HS-27A (cell line): ENCODE measurements at places on chromosomes 12 and 14.

DNA sequence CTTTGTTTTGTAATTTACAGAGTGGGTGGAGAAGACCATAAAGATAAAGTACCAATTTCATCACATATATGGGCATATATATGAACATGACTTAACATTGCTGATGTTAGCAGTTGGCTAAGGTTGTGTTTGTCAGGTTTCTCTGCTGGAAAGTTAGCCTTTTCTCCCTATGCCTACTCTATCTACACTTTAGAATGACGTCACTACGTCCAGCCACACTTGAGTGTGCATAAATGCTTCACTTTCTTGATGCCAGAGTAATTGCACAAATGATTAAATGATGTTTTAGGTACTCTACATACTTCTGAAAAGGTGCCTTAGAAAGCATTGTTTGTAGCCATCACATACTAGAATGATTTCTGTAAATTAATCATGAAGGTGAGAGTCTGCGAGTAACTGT, 759.2 kb upstream of the MGAT4C start:
- no peak for DNase-seq

DNA sequence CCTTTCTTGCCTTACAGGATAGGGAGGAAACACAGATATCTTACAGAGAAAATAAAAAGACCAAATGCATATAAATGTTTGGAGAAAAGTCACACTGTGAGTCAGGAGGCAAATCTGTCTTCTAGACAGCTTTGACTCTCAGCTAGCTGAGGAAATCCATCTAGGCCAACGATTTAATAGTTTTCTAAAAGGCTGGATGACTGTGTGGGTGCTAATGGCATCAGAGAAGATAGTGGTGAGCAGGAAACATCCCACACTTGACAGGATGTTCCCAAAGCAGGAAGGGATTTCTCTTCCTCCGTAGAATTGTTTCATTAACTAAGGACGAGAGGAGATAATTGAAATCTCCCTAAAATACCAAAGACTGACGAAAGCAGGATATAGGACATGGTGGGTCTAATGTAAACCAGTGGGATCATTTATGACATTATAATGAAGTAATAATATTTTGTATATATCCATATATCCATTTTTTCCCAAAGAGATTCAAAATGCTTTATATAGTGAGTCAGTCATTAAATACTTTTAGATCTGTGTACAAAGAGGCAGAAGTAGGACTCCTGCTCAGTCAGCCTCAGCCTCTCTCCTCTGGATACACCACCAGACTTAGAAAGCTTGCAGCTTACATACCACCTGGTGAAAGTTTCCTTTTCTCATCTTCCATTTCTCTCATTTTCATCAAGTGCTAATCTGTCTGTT, 44.3 kb upstream of the PSMA6 start:
- DNase-seq = no peak

GRCh38 chr14:83196236-83196635, 1662.6 kb upstream of the SEL1L start:
- no peak for DNase-seq

DNA sequence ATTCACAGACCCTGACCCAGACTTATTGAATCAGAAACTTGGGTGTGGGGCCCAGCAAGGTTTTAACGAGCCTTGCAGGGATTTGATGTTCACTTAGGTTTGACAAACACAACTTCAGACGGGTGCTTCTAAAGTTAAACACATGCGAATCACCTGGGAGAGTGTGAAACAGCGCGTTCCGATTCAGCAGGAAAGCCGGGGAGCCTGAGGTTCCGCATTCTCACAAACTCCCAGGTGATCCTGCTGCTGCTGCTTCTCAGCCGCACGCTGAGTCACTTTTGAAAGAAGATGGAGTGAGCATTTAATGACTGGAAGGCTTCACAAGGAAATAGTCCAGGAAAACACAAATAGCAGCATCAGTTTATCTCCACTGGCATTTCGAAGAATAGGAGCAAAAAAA, 44.2 kb upstream of the DDX11 start:
- DNase-seq = no peak

- DNase-seq = peak; percentile 95
These were observed 2.0 kb upstream of the GAPDH start for GRCh38 chr12:6532051-6532926.

DNA sequence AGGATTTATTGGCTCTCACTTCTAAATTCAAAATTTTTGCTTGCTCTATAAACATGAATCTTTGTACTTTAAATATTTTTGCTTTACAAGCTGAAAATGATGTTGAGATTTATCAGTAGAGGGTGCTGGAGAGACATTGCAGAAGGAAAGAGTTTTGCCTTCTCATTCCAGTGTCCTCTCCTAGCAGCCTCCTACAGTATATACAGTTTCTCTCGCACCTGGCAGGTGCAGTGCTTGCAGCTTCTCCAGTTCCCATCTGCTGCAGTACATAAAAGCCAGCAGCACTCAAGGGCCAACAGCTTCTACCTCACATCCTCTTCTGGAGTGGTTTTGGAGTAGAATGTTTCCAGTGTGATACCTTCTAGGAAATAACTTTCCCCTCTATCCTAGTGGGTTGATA, 601.8 kb upstream of the ATXN7L3B start:
- DNase-seq = no peak

DNA sequence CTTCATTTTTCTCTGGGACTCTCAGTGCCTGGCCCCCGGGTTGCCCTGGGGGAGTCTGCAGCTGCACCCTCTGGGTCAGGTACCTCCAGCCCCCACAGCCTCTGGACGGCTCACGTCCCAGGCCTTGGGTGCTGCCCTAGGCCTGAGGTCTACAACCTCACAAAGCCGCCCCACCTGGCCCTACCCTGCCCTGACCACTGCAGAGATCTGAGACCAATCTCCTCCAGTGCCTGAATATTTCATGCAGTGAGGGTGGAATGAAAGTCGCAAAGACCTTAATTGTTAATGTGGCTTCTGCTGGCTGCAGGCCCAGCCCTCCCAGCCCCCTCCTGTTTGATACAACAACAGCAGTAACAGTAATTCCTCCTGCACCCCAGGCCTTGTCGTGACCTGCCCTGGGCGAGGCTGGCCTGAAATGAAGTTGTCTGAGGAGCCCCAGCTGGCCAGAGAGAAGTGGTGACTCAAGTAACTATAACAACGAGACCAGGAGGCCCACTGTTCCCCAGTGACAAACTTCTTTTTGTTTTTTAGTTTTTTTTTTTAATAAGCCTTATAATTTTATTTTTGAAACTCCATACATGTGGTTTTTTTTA, 8.8 kb upstream of the CCDC85C start:
- DNase-seq = no peak

- no peak for DNase-seq
These were observed 11.9 kb downstream of the SDS start for GRCh38 chr12:113391650-113392337.

DNA sequence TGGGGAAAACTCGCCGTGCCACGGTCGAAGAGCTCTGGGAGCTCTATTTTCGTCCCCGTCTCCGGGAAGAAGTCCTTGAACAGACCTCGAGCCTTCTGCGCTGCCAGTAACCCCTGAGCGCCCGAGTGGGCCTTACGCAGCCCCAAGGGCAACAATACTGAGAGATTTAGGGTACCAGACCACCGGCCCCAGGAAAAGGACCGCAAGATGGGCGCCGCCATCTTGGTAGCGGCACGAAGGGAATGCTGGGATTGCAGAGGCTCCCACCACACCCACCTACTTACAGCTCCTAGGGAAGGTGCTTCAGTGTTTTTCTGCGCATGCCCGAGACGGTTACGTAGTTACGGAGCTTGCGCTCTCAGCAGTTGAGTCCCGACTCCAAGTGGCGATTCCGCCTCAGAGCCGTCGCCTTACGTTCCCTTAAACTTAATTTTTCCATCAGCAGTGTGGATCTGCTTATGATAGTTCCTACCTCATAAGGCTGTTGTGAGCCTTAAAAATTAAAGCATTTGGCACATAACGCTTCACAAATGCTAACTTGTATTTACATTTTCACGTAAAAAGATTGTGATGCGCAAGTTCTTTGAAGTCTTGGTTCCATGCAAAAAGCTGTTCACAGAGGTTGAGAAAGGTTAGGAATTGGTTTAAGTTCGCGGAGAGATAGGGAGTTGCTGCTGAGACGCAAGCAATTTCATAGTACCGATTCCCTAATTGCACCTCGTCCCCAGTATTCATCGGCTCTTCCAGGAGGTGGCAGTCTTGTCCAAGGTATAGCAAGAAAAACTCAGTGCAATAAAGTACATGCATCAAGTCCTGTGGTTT, at the start of gene YARS2:
Gene YARS2, minus strand, starts transcription at position 244 of the 822 bp plus-strand sequence. Its CDS starts 23 bp downstream, at position 221.
- DNase-seq = peak; percentile 99

- peak; percentile 90 for DNase-seq
These were observed 1.5 kb downstream of the L3HYPDH start for GRCh38 chr14:59482541-59483331.

DNA sequence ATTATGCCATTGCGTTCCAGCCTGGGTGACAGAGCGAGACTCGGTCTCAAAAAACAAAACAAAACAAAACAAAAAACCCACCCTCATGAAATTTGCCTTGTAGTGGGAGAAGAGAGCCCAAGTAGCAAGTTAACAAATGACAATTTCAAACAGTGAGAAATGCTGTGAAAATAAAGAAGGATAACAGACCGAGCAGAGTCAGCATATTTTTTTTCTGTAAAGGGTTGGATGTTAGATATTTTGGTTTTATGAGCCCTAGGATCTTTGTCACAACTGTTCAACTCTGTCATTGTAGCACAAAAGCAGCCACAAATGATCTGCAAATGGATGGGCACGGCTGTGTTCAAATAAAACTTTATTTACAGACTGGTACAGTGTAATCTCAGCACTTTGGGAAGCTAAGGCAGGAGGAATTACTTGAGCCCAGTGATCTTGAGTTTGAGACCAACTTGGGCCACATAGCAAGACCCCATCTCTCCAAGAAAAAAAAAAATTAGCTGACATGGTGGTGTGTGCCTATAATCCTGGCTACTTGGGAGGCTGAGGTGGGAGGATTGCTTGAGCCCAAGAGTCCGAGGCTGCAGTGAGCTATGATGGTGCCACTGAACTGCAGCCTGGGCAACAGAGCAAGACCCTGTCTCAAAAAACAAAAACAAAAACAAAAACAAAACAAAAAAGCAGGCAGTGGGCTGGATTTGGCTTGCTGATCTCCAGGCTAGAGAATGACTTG, 117.1 kb downstream of the PTPN11 start:
- no peak for DNase-seq

DNA sequence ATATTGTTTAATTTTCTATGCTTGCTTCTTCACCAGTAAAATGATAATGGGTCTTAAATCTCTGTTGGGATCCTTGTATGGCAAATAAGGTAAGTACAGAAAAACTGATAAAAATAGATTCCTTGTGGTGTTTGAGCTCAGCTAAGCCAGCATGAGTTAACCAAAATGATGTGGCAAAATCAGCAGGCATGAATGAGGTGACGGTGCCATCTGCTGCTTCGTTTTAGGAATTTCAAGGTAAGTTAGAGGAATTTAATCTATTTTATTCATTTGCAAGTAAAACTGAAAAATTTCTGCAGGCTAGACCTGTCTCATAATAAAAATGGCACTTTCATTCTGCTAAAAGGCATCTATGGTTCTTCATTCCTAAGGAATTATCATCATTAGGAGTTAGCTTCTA, 10.0 kb upstream of the CLEC7A start:
- peak; percentile 12 for DNase-seq
